ENCODE measurements at places on chromosomes 6 and 20. TPM values are rescaled to one million over a fixed set of nuclear protein-coding genes. Genes with fewer than 3 reads are reported as not detected.

SULF2 gene
- 31.2 TPM for total RNA-seq

PNLDC1 gene
- not detected for total RNA-seq

MICA gene
- total RNA-seq, result 8.5 TPM

CABLES2 gene
- 11.0 TPM for total RNA-seq

RTN4IP1 gene
- 11.6 TPM for total RNA-seq

GINS1 gene
- total RNA-seq, result 74.3 TPM

SERAC1 gene
- total RNA-seq, result 7.6 TPM

THBS2 gene
- 15.5 TPM for total RNA-seq

CFAP61 gene
- total RNA-seq, result 0.44 TPM

NNAT gene
- total RNA-seq, result 43.1 TPM

RBBP8NL gene
- 0.28 TPM for total RNA-seq

SLC35D3 gene
- total RNA-seq, result 0.57 TPM

DNA sequence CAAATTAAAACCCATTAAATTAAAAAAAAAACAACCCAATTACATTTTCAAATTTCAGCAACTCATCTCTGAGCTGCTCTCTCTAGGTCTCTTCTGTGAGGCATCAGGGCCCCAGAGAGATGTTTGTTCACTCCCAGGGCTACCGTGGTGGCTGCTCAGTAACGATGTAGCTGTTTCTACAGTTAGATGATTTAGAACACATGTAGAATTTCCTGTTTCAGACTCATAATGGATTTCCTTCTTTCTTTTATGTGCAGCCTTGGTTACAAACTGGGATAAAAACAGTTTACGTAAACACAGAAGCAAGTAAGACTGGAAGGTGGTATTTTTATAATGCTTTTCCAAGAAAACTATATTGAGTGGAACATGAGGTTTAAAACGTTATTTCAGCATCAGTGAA lies 116.1 kb upstream of the CCN2 start:
- H3K4me3 ChIP-seq, result no peak overlapping the region
- DNase-seq, result no peak
- H3K27me3 ChIP-seq, result no peaks in the 10 kb centered on the region

DNA sequence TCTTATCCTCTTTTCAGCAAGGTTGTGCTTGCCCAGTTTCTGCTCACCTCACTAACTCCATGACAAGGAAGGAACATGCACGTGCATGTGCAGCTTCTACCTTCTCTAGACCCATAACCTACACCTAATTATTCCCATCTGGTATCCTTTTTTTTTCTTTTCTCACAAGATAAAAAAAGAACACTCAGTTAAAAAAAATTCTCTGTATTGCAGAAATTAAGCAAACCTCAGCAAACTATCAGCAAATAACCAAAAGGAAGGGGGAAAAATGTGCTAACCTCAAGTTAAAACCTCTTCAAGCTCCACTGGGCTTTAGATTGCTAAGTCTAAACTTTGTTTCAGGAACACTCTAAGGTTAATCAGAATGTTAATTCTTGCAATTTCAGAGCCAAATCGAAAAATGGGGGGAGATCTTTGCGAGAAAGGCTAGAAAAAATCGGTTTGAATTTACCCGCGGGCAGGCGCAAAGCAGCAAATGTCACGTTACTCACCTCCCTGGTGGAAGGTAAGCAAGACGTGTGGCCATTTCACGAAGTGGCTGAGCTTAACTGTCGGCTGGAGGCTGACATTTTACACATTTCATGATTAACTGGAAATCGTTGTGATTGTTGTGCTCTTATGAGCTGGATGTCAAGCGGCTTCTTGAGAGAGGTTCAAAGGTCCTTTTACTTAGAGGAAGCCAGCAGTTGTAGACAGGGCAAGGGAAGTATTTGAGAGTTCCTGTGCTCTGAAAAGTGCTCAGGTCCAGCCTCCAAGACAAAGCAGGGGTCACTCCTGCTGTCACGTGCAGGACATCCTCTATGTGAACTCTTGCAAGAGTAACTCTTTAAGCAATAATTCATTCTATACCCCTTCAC lies 19.1 kb downstream of the TFAP2B start:
- H3K27me3 ChIP-seq, result peaks cover 92% of the 10 kb centered on the region
- no peak for DNase-seq
- H3K4me3 ChIP-seq, result no peak overlapping the region
- H3K36me3 ChIP-seq, result no peaks in the 10 kb centered on the region
- H3K27ac ChIP-seq, result no peak overlapping the region

- no peaks in the 10 kb centered on the region for H3K27me3 ChIP-seq
- no peaks in the 10 kb centered on the region for H3K36me3 ChIP-seq
- H3K27ac ChIP-seq, result no peak overlapping the region
- no peak for DNase-seq
- no peak overlapping the region for H3K4me3 ChIP-seq
These were observed 36.5 kb upstream of the TNFAIP3 start for GRCh38 chr6:137830511-137830911.

GRCh38 chr6:119324718-119325117 lies 24.8 kb downstream of the MAN1A1 start:
- H3K4me1 ChIP-seq, result no peaks in the 10 kb centered on the region
- no peak overlapping the region for H3K4me3 ChIP-seq

- no peaks in the 10 kb centered on the region for H3K4me1 ChIP-seq
- H3K4me3 ChIP-seq, result peak overlapping the region; percentile 12
- no peak overlapping the region for H3K27ac ChIP-seq
- peaks cover 53% of the 10 kb centered on the region for H3K36me3 ChIP-seq
- DNase-seq, result no peak
These were observed 43.2 kb upstream of the CDH22 start for GRCh38 chr20:46351357-46352058.

DNA sequence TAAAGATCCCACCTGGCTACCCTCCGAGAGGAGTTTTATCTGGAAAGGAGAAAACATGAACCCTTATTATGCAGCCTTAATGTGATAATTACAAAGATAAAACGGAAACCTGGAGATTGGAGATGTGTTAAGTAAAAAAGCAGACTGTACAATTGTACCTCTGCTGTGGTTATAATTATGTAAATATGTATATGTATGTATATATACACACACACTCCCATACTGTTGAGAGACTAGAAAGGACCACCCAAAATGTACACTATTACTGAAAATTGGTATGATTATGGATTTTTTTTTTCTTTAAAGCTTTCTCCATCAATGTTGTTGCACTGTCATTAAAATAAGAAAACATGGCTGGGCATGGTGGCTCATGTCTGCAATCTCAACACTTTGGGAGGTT lies 72.1 kb upstream of the BCLAF1 start:
- H3K4me1 ChIP-seq, result no peaks in the 10 kb centered on the region
- no peak overlapping the region for H3K4me3 ChIP-seq
- peaks cover 28% of the 10 kb centered on the region for H3K36me3 ChIP-seq
- no peak for DNase-seq

DNA sequence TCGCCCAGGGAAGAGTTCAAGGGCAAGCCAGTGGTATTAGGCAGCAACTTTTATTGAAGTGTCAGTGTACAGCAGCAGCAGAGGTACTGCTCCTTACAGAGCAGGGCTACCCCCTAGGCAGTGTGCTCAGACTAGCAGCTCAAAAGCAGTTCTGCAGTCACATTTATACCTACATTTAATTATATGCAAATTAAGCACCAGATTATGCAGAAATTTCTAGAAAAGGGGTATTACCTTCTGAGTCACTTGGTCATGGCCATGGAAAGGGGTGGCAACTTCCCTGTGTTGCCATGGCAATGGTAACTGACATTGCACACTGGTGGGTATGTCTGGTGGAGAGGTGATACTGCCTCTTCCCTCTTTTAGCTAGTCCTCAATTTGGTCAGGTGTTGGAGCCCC lies 2.1 kb upstream of the ZKSCAN4 start:
- DNase-seq, result no peak
- no peak overlapping the region for H3K27ac ChIP-seq
- no peak overlapping the region for H3K4me3 ChIP-seq
- no peaks in the 10 kb centered on the region for H3K27me3 ChIP-seq
- H3K4me1 ChIP-seq, result no peaks in the 10 kb centered on the region

- H3K36me3 ChIP-seq, result peaks cover 3% of the 10 kb centered on the region
- no peaks in the 10 kb centered on the region for H3K27me3 ChIP-seq
- DNase-seq, result no peak
- peaks cover 6% of the 10 kb centered on the region for H3K4me1 ChIP-seq
- H3K4me3 ChIP-seq, result no peak overlapping the region
These were observed 214.9 kb downstream of the ZFAND3 start for GRCh38 chr6:38034274-38034914.

- no peak overlapping the region for H3K4me3 ChIP-seq
- peaks cover 9% of the 10 kb centered on the region for H3K36me3 ChIP-seq
- peaks cover 17% of the 10 kb centered on the region for H3K27me3 ChIP-seq
- no peak for DNase-seq
- no peaks in the 10 kb centered on the region for H3K4me1 ChIP-seq
- H3K27ac ChIP-seq, result no peak overlapping the region
These were observed 2.8 kb upstream of the TOMM6 start for GRCh38 chr6:41784581-41785171.

- no peaks in the 10 kb centered on the region for H3K36me3 ChIP-seq
- DNase-seq, result no peak
- no peak overlapping the region for H3K4me3 ChIP-seq
- H3K4me1 ChIP-seq, result no peaks in the 10 kb centered on the region
- H3K27ac ChIP-seq, result no peak overlapping the region
These were observed 171.7 kb upstream of the MAN1A1 start for GRCh38 chr6:119521251-119521650.

DNA sequence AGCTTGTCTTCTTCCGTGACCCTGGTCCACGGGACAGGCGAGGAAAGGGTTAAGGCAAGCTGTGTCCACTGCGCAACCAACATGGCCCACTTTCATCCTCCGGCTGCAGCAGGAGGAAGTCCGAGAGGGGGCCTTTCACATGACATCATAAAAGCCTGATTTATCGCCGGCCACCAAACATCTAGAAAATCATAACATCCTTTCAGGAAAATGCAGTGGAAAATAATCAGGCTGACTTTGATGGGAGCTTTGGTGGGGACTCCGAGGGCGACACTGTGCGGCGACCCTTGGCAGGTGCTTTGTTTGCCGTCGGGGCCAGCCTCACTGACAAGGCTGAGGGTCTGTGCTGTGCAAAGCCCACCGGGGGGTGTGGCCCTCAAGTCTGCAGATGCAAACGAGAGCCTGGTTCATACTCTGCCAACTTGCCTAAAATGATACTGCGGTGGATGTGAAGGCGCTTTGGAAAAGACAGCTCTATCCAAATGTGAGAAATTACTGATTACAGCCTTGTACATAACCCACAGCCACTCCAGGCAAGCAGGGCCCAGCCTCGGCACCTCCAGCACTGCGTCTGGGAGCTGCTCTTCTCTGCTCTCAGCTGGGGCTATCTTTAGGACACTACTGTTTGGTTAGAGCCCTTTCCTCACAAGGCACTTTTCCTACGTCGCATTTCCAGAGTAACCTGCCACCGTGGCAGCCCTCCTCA lies 25.7 kb downstream of the FOXC1 start:
- H3K36me3 ChIP-seq, result no peaks in the 10 kb centered on the region
- DNase-seq, result no peak
- no peaks in the 10 kb centered on the region for H3K27me3 ChIP-seq
- H3K4me1 ChIP-seq, result no peaks in the 10 kb centered on the region

DNA sequence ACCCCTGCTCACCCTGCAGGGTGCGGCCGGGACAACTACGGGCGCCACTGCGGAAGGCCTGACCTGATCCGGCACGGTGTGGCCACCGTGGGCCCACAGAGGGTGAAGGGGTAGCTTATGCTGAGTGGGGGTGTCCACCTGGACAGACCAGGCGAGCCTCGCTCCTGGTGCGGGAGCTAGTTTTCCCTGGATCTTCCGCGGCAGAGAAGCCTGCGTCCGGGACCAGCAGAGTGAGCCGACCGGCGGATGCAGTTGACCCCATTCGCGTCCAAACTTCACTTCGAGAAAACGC lies 38.2 kb downstream of the NCR2 start:
- H3K4me3 ChIP-seq, result peak overlapping the region; percentile 44
- no peak for DNase-seq
- H3K36me3 ChIP-seq, result no peaks in the 10 kb centered on the region
- H3K27me3 ChIP-seq, result peaks cover 91% of the 10 kb centered on the region

DNA sequence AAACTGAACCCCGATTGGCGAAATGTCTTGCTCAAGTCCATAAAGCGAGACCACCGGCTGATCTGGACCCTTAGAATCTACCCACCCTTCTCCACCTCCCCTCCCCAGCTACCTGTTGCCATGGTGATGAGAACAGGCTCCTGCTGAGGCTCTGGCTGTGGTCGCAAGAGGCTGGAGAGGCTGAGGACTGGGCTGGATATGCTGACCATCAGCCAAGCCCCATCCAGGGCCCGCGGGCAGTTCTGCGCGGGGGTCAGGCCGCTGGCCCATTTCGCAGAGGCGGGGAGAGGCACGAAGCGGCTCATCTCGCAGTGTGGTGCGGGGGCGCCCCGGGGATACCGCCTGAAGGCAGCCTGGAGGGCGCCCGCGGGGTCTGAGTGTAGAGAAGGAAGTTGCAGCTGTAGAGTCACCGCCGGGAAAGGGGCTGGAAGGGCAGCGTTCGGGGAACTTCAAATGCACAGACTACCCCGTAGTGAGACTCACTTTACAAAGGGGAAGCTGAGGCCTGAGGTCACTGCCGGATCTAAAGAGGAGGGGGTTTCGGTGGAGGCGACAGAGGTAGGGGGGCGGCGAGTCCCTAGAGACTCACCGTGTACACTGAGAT lies 671 bp downstream of the TAPBP start:
- no peak overlapping the region for H3K27ac ChIP-seq
- H3K4me1 ChIP-seq, result no peaks in the 10 kb centered on the region
- no peaks in the 10 kb centered on the region for H3K27me3 ChIP-seq

- H3K27ac ChIP-seq, result no peak overlapping the region
- no peak for DNase-seq
- no peaks in the 10 kb centered on the region for H3K36me3 ChIP-seq
- no peaks in the 10 kb centered on the region for H3K27me3 ChIP-seq
- no peaks in the 10 kb centered on the region for H3K4me1 ChIP-seq
These were observed 141.3 kb downstream of the GRIK2 start for GRCh38 chr6:101534821-101535220.

- H3K27ac ChIP-seq, result no peak overlapping the region
- H3K4me1 ChIP-seq, result no peaks in the 10 kb centered on the region
- H3K36me3 ChIP-seq, result no peaks in the 10 kb centered on the region
- no peaks in the 10 kb centered on the region for H3K27me3 ChIP-seq
- DNase-seq, result no peak
These were observed 9.7 kb downstream of the ACSS2 start for GRCh38 chr20:34886122-34886521.

DNA sequence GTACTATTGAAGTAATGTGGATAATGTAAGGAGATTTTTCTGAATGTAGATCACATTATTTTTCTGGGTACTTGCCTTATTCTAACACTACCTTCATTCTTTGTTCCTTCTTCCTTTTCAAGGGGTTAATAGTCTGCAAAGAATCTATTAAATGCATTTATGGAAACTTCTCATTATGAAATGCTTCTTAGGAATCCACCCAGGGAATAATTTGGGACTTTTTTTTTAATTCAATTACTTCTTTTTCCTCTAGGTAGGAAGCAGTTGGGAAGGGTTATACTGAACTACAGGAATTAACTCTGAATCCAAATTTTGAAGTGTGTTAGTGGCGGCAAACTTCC lies 173.1 kb downstream of the FOXA2 start:
- H3K4me3 ChIP-seq, result no peak overlapping the region
- H3K4me1 ChIP-seq, result peaks cover 3% of the 10 kb centered on the region
- no peaks in the 10 kb centered on the region for H3K27me3 ChIP-seq
- H3K27ac ChIP-seq, result no peak overlapping the region
- no peak for DNase-seq

Data from H9 (cell line).